ENCODE measurements at places on chromosomes 16 and 17. TPM values are rescaled to one million over a fixed set of nuclear protein-coding genes. Genes with fewer than 3 reads are reported as not detected.

DNA sequence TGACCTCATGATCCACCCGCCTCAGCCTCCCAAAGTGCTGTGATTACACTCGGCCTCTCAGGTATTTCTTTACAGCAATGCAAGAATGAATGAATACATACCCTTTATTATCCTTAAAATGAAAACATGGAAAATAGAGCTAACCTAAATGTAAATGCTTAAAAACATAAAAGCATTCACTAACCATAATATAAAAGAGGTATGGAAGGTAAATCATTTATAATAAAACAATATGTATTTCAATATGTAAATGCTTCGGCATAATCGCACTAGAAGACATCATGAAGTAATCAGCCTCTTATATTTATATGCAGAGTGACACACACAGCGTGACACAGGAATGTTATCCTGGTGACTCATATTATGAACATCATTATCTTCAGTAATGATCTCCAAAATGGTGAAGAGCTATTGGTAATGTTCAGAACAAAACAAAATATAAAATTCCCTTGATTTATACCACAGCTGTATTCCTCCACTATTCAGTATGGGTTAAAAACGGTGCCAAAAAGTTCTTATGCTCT lies 53.9 kb downstream of the AIPL1 start:
- no peak for ATAC-seq

GRCh38 chr17:33390479-33391176 lies 97.5 kb upstream of the ASIC2 start:
- no peak for ATAC-seq

- no peak for ATAC-seq
These were observed 185.0 kb upstream of the ZNF469 start for GRCh38 chr16:88197481-88198456.

DNA sequence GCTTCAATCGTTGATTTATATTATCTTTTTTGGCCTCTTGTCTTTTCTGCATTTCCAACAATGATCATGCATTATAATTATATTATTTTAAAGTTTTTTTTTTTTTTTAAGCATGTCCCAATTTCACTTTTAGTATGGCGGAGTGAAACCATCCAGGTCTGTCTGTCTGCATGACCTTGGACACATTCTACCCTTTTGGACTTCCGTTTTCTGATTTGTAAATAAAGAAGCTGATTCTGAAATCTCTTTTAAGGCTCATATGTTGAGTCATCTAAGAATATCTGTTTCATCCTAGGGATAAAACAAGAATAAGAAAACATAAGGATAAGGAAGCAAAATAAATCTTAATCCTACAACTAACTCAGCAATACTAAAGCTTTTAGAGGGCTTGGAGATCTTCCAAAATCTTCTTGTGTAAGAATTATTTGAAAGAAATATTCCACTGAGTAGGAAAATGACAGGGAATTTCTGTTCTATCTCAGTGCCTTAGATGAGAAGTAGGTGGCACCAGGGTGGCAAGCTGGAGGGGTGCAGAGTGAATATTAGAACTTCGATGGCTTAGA lies 195.7 kb upstream of the TOX3 start:
- no peak for ATAC-seq

DNA sequence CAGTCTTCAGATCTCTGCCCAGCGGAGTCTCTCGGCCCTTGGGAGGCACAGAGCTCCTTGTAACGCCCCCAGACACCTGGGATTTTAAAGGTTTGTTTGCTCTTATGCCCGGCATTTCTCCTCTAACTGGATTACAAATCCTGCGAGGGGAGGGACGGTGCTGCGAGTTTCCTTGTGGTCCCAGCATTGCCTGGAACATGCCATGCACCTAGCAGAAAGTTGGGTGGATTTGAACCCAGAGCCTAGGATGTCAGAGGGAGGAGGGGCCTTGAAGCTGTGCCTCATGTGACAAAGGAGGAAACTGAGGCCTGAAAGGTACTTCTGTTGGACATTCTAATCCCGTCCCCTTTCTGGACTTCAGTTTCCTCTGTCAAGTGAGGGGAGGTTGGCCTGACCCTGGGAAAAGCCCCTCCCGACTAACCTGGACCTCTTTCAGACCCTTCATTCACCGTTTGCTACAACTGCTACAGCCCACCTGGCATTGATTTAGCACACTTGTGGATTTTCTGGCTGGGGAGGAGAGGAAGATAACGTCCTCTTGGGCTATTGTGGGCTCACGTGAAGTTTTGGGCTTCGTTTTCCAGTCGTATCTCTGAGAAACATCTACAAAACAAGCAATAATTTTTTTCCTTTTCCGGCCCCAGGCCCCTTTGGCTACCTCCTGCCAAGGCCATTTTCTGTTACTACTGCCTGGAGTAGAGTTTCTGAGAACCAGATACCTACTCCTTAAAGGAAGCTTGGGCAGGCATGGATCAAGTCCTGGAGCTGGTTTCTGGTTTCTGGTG lies 30.9 kb downstream of the MRC2 start:
- ATAC-seq = no peak

GRCh38 chr17:32914181-32914580 lies 13.8 kb upstream of the TMEM98 start:
- ATAC-seq = peak; percentile 81

The HS3ST2 gene
- not detected for total RNA-seq

Measured in activated T-helper 17 cell treated with anti-CD3 and anti-CD28 coated beads, Interleukin-2, amount 50 U/mL, for 72 hours (primary cell).